ENCODE measurements at places on chromosomes 12 and 14.

GRCh38 chr12:16350682-16351081 lies 3.2 kb downstream of the MGST1 start:
- no peak for DNase-seq

DNA sequence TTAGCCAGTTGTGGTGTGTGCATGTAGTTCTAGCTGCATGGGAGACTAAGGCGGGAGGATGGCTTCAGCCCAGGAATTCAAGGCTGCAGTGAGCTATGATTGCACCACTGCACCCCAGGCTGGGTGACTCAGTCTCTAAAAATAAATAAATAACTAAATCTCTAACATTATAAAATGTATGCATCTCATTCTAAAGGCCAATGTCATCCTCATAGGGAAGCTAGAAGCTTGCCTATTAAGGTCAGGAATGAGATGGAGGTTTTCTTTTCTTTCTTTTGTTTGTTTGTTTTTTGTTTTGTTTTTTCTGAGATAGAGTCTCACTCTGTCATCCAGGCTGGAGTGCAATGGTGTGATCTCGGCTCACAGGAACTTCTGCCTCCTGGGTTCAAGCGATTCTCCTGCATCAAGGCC lies 48.8 kb upstream of the PAPLN start:
- no peak for DNase-seq

DNA sequence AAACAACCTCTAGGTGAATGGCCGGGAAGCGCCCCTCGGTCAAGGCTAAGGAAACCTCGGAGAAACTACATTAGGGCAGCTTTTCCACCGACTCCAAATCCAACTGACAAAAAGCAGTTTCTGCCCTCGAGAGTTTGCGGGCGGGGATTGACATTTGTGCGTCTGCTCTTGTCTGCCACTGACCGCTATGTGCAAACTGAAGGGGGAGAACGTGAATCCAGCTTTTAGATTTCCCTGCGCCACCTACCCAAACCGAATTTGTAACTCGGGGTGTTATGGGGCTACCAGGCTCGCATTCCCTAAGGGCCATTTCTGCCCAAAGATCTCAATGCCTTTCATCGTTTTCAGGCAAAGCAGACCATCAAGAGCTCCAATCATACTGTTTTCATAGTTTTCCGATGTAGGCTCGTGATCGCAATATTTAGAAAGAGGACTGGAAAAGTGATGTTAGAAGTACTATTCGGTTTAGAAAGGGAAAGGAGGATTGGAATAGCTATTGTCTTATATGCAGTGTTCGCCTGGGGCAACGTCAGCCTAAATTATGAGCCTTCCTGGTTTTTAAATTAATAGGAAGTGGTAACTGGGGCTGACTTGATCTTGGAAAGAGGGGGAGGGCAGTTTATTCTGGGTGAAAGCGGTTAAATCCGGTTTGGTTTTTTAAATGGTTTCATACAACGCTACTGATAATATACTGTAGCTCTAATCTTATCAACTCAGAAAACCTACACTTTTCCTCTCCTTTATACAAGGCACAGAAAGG lies 45.4 kb downstream of the BCAT1 start:
- DNase-seq, result no peak

GRCh38 chr14:20799892-20800544 lies 2.6 kb downstream of the RNASE1 start:
- no peak for DNase-seq

DNA sequence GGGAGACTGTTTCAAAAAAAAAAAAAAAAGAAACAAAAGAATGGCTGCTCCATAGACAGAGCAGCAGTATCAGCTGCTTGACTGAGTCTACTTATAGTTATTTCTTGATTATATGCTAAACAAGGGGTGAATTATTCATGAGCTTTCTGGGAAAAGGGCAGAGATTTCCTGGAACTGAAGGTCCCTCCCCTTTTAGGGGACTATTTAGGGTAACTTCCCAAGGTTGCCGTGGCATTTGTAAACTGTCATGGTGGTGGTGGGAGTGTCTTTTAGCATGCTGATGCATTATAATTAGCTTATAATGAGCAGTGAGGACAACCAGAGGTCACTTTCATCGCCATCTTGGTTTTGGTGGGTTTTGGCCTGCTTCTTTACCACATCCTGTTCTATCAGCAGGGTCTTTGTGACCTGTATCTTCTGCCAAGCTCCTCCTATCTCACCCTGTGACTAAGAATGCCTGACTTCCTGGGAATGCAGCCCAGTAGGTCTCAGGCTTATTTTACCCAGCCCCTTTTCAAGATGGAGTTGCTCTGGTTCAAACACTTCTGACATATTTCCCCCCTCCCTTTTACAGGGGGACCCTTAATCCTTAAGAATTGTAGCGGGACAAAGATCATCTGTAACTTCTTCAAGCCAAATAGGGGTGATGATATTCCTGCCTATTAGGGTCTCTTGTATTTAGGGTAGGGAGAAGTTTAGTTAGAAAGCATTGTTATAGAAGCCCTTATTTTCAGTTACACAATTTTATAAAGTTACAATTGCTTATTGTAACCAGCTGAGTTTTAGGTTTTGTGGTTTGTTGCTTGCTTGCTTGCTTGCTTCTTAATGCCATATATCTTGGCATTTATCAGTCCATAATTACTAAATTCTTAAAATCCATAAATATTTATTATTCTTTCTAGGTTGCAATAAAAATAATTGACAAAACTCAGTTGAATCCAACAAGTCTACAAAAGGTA lies 42.5 kb downstream of the MARK3 start:
- DNase-seq, result no peak

GRCh38 chr12:98084391-98084790 lies 431.0 kb upstream of the TMPO start:
- DNase-seq, result no peak

DNA sequence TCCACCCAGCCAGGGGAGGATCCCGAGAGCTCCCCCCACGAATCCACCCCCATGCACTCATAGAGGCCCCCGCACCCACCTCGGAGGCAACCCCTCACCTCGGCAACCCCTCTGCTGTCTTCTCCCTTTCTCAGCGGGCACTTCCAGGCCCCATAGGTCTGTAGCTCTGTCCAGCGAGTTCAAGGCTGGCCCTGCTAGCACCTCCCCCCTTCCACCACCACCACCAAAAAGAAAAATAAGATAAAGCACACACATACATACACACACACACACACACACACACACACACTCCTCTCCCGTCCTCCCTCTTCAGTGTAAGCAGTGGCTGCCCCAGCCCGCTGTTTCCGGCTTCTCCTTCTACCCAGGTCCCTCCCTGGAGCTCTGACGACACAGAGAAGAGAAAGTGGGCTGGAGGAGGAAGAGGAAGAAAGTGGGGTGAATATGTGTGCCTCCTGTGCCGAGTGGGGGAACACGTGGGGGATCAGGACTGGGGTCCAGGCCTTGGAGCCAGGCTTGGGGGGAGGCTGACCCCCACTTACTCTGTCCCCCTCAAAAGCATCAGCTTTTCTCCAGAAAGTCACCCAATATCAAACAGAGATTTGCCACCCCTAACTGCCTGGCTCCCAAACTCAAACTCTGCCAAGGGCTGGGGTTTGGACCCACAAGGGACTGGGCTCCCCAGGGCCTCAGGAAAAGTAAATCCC lies at the start of gene STAT6:
Gene STAT6, minus strand, starts transcription at position 332 of the 704 bp plus-strand sequence. CDS start 3,084 bp downstream, outside the sequence.
- no peak for DNase-seq
